ENCODE measurements at places on chromosomes 11 and 22.

DNA sequence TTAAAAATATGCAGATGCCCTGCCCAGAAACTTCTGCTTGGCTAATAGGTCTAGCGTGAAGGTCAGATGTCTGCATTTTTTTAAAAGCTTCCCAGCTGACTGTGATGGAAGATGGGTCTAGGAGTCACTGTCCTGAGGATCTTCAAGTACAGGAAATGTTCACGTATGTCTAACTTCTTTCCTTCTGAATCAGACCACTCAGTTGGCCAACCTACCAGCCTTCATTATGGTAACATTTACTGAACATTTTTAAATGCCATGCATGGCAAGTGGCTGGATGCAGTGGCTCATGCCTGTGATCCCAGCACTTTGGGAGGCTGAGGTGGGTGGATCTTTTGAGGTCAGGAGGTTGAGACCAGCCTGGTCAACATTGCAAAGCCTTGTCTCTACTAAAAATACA is 1.1 kb upstream of the PRG2 start:
- DNase-seq = no peak

- no peak for DNase-seq
Measured at GRCh38 chr11:110886288-110886970, 174.2 kb upstream of the ARHGAP20 start.

- no peak for DNase-seq
Measured at GRCh38 chr11:6604790-6605189, 1.2 kb downstream of the ILK start.

- DNase-seq = no peak
Measured at GRCh38 chr11:11420191-11420898, 67.3 kb upstream of the CSNK2A3 start.

DNA sequence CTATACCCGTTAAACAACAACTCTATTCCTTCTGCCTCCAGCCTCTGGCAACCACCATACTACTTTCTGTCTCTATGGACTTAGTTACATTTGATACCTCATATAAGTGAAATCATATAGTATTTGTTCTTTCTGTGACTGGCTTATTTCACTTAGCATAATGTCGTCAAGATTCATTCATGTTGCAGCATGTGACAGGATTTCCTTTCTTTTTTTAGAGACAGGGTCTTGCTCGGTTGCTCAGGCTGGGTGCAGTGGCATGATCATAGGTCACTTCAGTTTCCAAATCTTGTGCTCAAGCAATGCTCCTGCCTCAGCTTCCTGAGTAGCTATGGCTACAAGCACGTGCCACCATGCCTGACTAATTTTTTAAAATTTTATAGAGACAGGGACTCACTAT is 29.4 kb upstream of the SORL1 start:
- no peak for DNase-seq

DNA sequence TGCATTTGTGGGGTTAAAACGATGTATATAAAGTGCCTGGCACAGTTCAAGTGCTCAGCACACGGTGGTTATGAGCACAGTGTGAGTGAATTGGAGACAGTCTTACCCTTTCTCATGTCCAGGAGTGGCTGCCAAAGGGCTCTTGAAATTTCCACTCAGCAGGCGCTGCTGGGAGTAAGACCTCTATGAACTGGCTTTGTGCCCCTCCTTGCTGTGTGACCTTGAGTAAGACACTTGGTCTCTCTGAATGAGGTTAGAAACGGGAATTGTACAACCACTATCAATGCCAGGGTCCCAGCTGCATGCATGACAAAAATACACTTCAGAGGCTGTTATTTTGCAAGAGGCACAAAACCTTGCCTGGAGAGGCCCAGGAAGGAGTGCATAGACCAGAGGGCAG is 86.6 kb downstream of the TSPAN18 start:
- DNase-seq = no peak

- peak; percentile 84 for DNase-seq
Measured at GRCh38 chr11:72585762-72586311, 88.4 kb downstream of the PDE2A start.

DNA sequence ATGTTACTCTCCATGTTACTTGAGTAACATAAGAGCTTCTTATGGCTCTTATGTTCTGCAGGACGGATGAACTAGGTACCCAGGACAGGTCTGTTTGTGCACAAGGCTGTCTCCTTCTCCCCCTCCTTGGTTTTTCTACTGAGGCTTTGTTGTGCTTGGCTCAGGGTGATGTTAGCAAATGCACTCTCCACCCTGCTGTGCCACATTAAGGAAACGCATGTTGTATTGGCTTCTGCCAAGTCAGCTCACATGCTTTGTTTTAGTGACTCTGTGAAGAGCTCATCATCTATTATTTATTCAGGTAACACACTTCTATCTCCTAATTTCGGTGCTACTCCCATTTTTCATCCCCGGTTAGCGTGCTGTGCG is 108.3 kb downstream of the PTPRJ start:
- no peak for DNase-seq

DNA sequence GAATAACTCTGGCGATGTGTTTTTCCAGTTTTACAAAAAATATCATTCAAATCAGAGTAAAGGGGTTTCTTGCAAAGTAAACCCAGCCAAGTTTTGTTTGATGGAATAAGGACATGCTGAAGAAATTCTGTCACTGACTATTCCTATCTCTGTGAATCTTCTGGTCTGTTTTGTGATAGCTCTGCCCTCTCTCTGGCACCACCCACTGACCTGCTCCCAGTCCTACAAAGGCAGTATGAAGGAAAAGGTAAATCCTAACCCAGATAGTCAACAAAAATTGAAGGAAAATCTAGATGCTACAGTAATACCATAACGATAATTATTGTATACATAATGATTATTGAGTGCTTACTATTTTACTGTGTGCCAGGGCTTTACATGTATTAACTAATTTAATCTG is 76.3 kb upstream of the TP53AIP1 start:
- DNase-seq = no peak

DNA sequence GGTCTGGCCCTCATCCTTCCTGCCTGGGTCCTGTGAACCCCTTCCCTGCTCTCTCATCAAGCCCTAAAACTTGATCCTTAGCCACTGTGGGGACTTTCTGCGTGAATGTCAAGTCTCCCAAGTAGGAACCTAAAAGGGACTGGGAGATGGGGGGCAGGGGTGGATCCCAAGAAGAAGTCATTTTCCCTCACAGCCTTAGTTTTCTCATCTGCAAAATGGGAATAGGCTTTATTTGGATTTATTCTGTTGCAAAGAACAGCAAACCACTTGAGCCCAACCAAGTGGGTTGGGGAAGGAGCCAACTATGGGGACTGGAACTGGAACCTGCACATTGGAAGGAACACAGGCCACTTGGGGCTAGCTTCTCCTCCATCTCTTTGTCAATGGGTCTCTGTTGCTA is 36.8 kb downstream of the NEU3 start:
- DNase-seq = no peak

DNA sequence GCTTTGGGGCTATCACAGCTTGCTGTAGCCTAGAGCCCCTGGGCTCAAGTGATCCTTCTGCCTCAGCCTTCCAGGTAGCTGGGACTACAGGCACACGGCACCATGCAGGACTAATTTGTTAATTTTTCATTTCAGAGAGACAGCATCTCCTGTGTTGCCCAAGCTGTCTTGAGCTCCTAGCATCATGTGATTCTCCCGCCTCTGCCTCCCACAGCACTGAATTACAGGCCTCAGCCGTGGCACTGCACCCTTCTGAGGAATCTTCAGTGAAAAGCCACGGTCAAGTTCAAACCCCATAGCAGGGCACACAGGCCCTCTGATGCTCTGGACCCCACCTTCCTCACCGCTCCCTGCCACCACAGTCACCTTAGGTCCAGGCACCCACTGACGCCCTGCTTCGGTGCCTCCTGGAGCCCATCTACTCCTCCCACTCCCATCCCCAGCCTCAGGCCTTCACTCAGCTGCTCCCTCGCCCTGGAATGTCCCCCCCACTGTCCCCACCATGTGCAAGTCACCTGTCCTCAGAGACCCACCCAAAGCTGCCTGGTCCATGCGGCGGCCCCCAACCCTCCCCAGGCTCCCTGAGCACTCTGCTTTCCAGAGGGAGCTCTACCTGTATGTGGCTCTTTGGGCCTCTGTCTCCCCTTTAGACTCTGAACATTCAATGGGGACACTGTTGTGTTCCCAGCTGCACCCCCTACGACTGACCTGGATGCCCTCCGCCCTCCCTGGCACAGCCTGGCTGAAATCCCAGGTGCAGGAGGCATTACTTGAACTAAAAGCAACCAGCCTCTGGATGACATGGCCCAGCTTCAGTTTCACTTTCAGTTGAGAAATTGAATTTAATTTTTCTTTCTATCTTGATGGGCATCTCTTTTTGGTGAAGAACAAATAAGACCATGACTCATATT is 1.6 kb downstream of the APOL2 start:
- DNase-seq = peak; percentile 24

Data from AG20443 (cell line).